Mesenteric fat pad (tissue), 1 donor: ENCODE measurements at places on chromosomes 6 and 20.
A peak's percentile ranks its signal among the peaks of the same experiment; 100 is the strongest.

DNA sequence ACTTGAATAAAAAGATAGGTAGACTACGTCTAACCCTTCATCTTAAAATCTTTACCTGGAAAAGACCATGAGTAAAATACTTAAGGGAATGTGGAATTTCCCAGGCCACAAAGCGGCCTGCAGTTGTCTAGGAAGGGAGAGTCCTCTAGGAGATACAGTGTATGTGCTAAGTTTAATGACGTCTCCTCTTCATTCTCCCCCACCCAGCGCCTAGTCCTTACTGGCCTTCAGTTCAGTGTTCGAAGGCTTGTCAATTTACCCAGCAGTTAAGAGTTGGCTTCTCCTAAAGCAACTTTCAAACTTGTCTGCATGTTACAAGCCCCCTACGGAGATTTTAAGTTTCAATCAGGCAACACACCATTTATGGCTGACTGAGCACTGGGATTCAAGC lies 35.2 kb downstream of the HFE start:
- DNase-seq: no peak

DNA sequence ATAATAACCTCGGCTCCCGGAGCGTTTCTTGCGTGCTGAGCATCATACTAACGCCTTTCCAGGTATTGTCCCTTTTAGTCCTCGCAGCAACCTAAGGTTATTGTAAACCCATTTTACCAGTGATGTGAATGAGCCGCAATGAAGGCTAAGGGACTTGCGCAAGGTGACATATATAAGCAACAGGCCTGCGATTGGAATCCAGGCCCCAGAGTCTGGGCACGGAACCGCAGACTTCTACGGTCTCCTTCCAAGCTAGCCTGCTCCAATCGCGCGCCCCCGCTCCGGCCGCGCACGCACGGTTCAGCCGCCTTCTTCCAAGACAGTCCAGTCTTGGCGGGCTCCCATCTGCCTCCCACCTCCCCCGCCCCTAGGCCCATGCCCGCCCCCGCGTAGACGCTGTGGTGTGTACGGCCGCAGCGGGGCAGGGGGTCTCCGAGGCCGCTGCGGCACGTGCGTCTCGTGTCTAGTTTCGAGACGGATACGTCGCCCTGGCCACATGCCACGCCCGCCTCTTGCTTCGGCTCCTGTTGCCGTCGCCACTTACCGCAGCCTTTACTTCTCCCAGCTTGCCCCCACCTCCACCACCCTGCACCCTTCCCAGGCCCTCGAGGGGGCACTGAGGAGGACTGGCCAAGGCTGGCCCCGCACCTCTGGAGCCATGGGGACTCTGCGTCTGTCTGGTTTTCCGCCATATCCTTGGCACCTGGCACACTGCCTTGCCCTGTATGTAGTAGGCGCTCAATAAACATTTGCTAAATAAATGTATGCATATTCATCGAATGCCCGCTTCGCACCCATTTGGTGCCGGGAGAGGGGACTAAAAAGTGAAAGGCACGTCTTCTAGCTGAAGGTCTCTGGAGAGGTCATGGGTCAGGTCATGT lies 855 bp upstream of the GFOD1 start:
- DNase-seq: no peak

- DNase-seq: peak; percentile 77
Measured at GRCh38 chr6:157562997-157563396, 182.0 kb downstream of the ZDHHC14 start.

DNA sequence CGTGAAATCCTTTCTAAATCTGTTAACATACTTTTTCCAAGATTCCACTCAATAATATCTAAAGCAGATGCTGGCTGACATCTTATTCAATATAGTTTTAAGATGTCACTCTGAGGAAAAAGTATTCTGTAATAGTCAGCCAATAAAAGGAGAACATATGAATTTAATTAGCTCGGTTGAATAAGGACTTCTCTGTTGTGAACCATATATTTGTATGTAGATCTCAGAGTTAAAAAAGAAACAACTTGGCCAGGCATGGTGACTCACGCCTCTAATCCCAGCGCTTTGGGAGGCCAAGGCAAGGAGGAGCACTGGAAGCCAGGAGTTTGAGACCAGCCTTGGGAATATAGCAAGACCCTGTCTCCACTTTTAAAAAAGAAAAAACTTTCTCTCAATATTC lies 7.4 kb upstream of the CD24 start:
- peak; percentile 4 for DNase-seq

DNA sequence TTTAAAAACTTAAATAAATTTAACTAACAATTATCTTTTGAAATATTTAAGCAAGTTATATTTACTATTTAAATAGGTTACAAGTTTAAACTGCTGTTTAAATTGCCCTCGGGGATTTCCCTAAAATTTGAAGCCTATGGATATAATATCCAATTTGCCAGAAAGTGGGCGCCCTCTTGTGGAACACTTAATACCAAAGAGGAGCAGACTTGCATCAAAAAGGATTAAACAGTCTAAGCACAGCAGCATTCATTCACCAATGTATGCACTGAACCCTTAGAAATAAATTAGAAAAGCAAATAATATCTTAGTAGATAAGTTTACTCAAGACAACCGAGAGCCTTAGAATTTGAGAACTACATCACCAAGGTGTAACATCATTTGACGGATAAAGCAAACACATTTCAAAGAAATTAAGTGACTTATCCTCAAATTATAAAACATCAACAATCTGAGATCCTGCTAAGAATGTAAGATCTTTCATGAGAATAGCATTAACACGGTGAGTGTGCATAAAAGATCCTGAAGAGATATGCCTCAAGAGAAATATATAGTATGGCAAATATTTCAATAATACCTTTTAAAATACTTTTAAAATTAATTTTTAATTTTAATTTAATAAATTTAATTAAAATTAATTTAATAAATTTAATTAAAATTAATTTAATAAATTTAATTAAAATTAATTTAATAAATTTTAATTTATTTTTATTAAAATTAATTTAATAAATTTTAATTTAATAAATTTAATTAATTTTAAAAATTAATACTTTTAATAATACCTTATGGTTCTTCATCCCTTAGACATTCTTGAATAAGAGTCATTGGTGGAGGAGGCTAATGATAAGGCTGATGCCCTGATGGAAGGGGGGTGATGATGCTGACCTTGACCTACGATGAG lies 11.5 kb upstream of the MEP1A start:
- no peak for DNase-seq

GRCh38 chr20:24627926-24628325 lies 158.5 kb downstream of the SYNDIG1 start:
- DNase-seq: peak; percentile 67

- DNase-seq: no peak
Measured at GRCh38 chr20:15033891-15034290, 696.5 kb upstream of the FLRT3 start.

- DNase-seq: no peak
Measured at GRCh38 chr6:95387845-95388244, 189.5 kb upstream of the MANEA start.

DNA sequence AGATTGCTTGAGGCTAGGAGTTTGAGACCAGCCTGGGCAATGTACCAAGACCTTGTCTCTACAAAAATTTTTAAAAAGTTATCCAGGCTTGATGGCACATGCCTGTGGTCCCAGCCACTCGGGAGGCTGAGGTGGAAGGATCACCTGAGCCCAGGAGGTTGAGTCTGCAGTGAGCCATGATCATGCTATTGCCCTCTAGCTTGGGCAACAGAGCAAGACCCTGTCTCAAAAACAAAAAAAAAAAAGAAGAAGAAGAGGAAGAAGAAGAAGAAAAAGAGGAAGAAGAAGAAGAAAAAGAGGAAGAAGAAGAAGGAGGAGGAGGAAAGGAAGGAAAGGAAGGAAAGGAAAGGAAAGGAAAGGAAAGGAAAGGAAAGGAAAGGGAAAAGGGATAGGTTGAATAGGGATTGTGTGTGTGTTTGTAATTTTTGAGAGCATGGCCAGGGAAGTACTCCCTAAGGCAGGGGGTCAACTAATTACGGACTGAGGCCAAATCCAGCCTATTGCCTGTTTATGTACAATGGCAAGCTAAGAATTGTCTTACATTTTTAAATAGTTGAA lies 43.0 kb upstream of the ZNF217 start:
- no peak for DNase-seq

DNA sequence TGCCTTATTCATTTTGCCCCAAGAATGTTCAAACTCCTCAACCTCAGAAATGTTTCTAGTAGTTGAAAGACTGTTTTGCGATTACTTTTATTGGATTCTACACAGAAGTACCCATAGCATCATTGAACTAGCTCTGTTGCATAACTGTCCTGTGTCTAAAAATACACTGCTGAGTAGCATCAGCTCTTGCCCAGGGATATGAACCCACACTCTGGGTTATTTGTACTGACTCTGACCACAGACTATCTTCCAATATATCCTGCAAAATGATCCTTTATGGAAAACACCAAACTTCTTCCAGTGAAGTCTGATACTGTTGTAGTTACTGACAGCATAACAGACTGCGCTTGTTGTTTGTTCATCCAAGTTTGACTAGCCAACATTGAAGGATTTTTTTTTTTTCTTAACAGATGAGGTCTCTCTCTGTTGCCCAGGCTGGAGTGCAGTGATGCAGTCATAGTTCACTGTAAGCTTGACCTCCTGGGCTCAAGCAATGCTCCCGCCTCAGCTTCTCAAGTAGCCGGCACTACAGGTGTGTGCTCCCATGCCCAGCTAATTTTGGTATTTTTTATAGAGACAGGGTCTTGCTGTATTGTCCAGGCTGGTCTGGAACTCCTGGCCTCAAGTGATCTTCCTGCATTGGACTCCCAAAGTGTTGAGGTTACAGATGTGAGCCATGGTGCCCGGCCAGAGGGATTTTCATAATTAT lies 49.9 kb downstream of the TULP4 start:
- DNase-seq: no peak

DNA sequence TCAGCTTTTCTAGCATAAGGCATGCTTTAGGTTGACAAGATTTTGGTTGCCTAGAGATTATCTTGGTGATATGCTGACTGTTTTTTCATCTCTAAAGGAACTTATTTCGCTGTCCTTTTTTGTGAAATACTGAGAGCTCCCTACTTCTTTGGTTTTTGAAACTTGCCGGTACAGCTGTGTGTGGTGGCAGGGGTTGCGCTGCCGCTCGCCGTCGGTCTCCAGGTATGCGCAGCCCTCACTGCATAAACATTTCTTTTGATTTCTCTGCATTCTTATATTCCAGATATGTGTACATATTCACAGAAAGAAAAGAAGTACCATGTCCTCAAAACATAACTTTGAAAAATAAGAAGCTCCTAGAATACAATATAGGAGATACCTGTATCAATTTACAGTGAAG lies 106.4 kb upstream of the SYNDIG1 start:
- no peak for DNase-seq

DNA sequence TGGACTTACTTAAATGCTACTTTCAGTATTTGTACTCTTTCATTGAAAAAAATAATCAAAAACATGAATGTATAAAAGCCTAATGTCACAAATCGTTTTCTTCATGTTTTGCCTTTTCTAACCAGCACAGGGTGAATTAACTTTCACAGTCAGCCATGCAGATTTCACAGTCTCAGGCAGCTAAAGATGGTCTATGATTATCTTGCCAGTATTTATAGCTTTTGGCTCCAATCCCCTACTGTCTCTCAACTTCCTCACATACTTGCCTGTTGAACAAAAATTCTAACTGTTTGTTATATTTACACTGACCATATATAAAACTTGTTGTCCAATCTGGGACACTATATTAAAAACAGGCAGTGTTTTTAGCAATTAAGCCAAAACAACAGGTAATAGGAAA lies 358.2 kb downstream of the ARHGAP18 start:
- DNase-seq: no peak

GRCh38 chr6:99178168-99178567 lies 171.3 kb downstream of the FAXC start:
- DNase-seq: no peak

DNA sequence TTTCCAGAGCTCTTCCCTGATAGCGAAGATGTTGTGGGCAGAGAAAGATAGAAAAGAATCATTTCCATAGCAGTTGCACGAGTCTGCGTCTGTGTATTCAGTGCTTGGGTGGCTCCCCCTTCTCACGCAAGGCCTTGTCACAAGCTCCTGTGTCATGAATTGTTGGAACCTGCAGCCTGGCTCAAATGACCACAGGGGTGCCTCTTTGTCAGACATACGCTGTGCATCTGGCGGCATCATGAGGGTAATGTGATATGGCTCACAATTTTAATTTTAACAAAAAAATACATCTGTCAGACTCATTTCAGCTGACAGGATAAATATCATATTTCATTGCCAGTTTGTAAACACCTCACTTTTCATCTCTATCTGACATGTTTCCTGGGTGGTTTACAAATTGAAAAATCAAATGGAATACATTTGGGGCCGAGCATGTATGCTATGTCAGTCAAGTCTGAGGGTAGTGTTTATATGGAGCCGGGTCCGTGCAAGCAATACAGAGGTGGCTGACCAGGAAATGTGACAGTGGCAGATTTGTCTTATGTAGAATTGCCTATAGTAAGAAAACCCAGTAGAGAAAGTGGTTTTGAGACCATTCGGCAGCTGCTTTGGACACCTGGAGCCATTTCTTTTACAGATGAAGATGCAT lies 90.9 kb downstream of the CAP2 start:
- DNase-seq: no peak

DNA sequence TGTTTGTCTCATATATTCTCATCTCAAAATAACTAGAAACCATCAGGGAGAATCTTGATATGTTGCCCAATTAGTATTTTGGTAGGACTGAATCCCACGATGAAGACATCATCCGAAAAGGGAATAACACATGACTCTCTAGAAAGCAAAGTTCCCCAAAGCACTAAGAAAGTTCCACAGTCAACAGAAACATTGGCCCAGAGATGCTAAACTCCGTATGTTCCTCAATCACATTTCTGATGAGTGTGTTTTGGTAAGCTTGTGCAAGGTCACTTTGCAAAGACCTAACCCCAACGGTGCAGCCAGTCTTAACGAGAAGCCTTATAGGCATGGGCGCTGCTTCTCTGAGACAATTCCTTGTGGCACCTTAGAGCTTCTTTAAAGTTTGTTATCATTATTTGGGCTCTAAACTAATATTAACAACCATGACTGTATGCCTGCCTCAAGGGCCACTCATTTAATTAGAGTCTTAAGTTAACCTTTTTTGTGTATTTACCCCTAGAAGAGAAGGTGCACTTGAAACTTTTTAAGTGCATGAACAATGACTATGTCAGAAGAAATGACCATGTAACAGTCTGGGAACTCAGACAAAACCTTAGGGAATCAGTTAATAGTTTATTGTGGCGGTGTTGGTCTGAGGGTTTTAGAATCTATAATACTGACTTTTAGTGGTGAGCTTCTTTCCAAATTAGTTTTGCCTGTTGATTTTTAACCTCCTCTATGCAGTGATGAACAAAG lies 202.0 kb upstream of the RAB32 start:
- no peak for DNase-seq

GRCh38 chr20:24977797-24978196 lies 14.8 kb downstream of the APMAP start:
- DNase-seq: no peak
